ENCODE measurements at places on chromosomes 16 and 17.

GRCh38 chr17:40041196-40041595 is 13.0 kb downstream of the MED24 start:
- no peak for DNase-seq

GRCh38 chr16:31108035-31108793 is at the start of gene BCKDK:
TSS of gene BCKDK (plus strand) at chr16:31108386. CDS start at chr16:31109224, 838 bp downstream.
- DNase-seq: peak; percentile 86

DNA sequence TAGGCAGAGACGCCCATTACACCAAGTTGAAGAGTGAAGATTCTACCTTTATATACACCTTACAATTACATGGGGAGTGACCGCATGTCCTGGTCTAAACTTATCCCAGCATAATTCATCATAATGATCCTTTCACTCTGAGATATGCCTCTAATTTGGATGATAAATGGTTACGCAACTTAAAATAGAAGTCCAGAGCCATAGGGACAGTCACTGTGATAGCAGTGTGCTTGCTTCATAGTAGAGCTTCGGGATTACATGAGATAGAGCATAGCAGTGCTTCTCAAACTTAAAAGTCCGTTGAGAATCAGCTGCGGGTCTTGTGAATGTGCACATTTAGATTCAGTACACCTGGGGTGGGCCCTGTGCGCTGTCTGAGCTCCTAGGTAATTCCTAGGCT is 16.9 kb downstream of the USP10 start:
- DNase-seq: no peak

DNA sequence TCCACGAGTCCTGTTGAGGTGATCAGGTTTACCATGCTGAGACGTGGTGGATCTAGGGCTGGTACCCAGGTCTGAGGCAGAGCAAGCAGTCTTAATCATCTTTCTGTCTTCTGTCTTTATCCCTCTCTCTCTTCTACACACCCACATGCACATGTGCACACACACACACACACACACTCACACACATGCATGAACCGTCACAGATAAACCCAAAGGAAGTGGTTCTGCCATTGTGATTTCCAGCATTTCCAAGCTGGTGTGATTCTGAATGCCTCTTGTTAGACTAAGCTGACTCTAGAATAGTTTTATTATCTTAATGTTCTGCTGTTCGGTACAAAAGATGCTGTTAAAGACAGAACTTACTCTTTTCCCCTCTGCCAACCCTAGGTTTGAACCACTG is 411.8 kb upstream of the SALL1 start:
- DNase-seq: no peak

DNA sequence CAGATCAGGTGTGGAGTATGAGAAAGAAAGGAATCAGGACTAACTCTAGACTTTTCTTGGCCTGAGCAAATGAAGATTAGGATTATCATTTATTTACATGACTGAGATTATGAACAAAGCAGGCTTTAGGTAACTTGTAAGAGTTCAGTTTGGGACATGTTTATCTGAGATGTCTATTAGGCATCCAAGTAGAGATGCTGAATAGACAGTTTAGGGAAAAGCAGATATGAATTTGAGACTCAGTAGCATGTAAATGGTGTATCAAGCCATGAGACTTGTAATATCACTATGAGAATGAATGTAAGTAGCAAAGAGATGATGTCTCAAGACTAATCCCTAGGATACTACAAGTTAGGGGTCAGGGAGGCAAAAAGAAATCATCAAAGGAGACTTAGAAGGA is 8.6 kb upstream of the HS3ST2 start:
- no peak for DNase-seq
